NCI-H82 (cell line): ENCODE measurements at places on chromosomes 5 and 9.

- DNase-seq, result no peak
These were observed 75.5 kb downstream of the PTPN3 start for GRCh38 chr9:109422641-109423040.

DNA sequence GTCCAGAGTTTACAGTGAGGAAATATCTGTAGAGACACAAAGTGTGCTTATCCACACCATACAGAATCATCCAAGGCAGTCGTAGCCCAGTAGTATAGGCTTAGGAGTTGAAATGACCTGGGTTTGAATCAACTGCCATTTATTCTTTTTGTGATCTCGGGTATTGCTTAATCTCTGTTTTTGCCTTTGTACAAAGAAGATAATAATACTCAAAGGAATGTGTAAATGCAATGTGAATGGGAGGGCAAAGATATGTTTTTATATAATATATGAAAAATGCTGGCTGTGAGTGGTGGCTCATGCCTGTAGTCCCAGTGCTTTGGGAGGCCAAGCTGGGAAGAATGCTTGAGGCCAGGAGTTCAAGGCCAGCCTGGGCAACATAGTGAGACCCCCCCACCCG lies 141.1 kb downstream of the SPATA31D1 start:
- no peak for DNase-seq

DNA sequence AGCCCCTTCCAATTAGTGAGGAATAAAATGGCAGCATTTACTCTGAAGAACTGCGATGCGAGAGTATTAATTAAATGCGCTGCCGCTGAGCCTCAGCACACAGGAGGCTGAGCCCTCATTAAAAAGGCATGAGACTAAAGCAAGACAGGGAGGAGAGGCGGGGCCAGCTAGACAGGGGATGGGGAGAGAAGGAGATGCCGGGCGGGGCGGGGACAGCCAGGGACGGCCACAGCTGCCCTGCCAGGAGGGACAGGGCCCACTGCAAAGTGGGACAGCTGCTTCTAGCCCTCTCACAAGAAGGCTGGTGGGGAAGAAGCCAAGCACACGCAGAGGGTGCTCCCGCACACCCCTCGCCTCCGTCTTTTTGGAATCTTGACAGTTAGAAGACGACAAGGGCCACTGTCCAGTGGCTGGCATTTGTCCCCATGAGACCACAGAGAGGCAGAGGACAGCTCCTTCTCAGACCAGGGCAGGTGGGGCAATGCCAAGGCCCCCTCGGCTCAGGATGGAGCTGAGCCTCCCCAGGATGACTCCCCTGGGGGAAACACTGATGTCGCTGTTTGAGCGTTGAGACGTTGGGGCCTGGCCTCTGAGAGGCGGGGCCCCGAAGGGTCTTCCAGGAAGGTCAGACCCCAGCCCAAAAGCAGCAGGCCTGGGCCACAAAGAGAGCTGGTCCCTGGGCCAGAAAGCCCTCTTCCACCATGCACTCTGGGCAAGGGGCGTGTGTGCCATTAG lies 26.9 kb downstream of the ADAMTS2 start:
- DNase-seq, result peak; percentile 80

GRCh38 chr5:24385070-24385469 lies 259.7 kb downstream of the CDH10 start:
- no peak for DNase-seq

DNA sequence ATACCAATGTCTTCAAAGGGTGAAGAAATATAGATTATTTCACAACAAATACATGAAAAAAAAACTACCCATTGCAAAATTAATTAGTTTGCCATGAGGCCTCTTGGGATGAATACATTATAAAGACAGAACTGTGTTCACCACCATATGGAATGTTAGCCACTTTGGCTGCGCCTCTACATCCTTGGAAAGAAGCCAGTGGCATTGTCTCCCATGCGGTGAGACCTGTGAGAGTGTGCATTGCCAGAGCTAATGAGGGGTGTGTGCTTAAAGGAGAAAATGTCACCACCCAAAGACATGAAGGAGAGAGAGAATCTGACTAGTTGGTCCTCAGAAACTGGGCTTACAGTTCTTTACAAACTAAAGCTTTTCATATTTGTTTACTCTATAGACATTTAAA lies 110.6 kb downstream of the PLPPR1 start:
- peak; percentile 72 for DNase-seq

DNA sequence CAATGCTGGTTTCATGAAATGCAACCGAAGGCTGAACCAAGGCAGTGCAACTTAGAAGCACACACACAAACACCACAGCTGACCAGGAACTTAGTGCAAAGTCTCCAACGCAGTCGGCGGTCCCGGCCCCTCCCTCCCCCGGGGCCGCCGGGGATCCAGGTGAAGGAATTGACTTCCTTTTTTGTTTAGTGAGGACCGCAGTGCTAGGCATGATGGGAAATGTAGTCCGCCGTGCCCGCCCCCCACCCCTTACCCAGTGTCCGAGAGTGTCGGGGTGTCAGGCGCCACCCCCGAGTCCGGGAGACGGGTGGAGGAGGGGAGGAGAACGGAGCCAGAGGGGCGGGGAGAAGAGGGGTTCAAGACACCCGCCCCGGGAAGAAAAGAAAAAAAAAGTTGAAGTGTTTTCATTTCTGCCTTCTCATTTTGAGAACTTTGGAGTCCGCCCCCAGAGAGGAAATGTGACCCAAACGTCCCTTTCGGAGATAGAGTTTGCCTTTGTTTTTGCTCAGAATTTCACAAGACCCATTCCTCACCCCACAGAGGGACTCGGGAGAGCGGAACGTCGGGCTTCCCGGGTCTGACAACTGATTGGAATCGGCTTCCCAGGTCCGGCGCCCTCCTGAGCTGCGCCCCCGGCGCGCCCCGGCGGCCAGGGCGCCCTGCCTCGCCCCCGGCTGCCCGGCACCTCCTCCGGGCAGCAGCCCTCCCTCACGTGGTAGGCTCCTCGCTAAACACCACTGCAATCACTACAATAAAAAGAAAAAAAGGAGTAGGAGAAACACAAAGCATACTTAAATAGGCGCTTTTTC lies 2.0 kb downstream of the IER5L start:
- peak; percentile 62 for DNase-seq

DNA sequence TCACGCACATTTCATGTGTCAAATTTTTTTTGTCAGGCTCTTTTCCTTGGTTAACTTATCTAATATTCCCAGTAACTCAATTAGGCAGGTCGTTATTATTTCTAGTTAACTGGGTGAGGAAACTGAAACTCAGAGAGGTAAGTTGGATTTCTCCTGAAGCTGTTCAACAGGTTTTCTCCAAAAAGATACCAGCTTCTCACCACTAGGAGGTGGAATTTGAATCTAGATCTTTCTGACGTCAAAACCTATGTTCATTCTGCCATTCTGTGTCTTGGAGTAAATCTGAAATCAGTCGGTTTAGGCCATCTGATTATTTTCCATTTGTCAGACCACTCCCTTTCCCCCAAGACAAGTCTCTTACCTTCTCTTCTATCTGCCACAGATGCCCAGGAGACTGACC lies 572.9 kb downstream of the ACTL7B start:
- no peak for DNase-seq

GRCh38 chr5:39533749-39534148 lies 109.0 kb upstream of the DAB2 start:
- no peak for DNase-seq

DNA sequence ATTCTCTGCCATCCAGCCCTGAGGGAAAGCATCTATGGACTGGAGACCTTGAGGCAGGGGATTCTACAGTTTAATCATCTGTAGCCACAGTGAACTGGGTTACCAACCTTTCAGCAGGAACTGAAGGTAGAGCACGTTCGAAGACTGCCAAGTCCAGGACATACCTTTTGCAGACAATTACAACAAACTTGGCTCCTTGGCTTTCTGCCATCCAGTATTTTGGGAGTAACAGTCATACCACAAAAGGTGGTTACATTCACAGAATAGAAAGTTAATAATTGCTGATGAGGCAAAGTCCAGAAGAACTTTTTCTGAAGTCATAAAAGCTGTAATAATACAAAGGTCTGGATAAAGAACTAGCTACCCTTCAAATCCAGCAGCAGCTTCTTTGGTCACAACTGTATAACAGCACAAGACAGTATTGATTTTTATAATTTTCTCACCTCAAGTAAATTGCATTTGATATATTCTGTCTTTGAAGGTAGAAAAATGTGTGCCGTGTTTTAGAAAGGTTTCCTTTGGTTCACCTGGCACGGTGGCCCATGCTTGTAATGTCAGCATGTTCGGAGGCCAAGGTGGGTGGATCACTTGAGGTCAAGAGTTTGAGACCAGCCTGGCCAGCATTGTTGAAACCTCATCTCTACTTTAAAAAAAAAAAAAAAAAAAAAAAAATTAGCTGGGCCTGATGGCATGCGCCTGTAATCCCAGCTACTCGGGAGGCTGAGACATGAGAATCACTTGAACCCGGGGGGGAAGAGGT lies 236.6 kb downstream of the NR3C1 start:
- no peak for DNase-seq

- DNase-seq, result no peak
These were observed 108.4 kb upstream of the LARP1 start for GRCh38 chr5:154646745-154647113.

DNA sequence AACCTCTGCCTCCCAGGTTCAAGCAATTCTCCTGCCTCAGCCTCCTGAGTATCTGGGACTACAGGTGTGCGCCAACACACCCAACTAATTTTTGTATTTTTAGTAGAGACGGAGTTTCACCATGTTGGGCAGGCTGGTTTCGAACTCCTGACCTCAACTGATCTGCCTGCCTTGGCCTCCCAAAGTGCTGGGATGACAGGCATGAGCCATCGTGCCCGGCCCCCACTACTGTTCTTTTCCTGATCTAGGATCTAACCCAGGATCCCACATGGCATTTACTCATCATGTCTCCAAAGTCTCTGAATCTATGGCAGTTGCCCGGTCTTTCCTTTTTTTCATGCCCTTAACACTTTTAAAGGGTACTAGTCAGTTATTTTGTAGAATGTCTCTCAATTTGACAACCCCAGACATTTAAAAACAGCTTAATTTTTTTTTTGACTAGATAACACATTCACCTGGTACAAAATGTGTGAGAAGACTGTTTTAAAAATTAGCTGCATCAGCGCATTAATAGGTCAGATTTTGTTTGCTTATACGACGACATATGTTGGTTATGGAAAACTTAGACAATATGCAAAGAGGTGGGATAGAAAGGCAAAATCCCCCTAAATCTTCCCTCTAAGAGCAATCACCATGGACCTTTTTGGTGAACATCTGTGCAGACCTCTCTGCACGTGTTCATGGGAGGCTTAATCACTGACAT lies 46.5 kb downstream of the STOM start:
- peak; percentile 29 for DNase-seq

GRCh38 chr9:100229561-100229960 lies 123.2 kb downstream of the TEX10 start:
- no peak for DNase-seq

DNA sequence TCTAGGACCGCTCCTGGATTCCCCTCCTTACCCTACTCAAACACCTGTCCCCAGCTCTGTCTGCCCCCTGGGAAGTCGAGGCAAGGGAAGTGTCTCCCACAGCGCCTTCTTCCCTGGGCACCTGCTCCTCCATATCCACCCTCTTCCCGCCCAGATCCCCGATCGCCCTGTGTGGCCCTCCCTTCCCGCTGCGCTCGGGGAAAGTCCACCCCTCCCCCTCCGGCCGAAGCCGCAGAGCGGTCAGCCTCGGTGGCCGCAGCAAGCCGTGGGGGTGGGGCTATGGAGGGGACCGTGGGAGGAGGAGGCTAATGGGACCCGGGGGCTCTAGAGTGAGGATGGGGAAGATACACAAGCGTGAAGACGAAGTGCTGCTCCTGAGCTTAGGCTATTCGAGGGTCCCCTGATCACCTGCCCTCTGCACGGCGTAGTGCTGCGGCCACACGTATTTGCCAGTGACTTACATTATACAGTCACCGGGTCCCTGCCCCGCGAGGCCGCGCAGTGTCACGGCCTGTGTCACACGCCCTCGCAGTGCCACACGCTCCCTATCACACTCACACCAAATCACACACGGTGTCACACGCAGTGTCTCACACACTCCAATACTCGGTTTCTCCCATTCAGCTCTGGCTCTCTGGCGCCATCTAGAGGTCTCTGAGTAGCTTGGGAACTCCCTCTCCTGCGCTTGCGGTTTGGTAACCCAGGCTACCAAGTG lies 658 bp upstream of the PCDH1 start:
- DNase-seq, result peak; percentile 93
